Stimulated activated CD8-positive, alpha-beta memory T cell treated with anti-CD3 and anti-CD28 coated beads, Interleukin-2, amount 100 ng/mL, for 48 hours (primary cell): ENCODE measurements at places on chromosomes 1 and 21.

DNA sequence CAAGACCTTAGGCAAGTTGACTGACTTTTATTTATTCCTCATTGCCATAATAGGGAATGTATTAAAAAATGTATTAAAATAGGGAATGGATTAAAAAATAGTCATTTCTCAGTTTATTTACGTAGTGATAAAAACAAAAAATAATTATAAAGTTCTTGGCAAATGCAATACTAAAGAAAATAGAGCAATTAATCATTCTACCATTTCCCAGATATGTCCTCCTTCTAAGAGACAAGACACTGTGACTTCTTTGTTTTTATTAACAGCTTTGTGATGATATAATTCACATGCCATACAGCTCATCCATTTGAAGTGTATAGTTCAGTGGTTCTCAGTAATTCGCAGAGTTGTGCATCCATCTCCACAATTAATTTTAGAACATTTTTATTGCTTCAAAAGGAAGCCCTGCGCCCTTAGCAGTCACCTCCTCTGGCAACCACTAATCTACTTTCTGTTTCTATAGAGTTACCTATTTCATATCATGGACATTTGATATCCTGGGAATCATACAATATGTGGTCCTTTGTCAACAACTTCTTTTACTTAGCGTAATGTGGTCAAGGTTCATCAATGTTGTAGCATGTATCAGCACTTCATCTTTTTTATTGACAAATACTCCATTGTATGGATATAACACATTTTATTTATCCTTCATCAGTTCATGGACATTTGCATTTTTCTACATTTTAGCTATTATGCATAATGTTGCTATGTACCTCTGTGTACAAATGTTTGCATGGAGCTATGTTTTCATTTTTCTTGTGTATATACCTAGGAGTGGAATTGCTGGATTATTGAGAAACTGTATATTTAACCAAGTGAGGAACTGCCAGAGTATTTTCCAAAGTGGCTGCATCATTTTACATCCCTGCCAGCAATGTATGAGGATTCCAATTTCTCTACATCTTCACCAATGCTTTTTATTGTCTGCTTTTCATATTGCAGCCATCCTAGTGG is 5.6 kb downstream of the TBX19 start:
- no peak for DNase-seq

- no peak for DNase-seq
Measured at GRCh38 chr21:37829447-37829846, 86.8 kb downstream of the KCNJ6 start.

GRCh38 chr1:171805395-171806115 is 24.1 kb downstream of the METTL13 start:
- no peak for DNase-seq

- DNase-seq = no peak
Measured at GRCh38 chr1:10759413-10760200, 36.8 kb downstream of the CASZ1 start.

GRCh38 chr1:199733125-199733524 is 294.4 kb upstream of the NR5A2 start:
- DNase-seq = no peak

GRCh38 chr1:81512252-81513003 is 288.3 kb upstream of the ADGRL2 start:
- DNase-seq = no peak
